Naive thymus-derived CD4-positive, alpha-beta T cell (primary cell): ENCODE measurements at places on chromosomes 5 and 9. TPM values are rescaled to one million over a fixed set of nuclear protein-coding genes. Genes with fewer than 3 reads are reported as not detected.
A peak's percentile ranks its signal among the peaks of the same experiment; 100 is the strongest.

- no peak for DNase-seq
Measured at GRCh38 chr9:123174887-123175518, 93.4 kb downstream of the STRBP start.

GRCh38 chr5:31855134-31856040 is 216.5 kb downstream of the PDZD2 start:
- DNase-seq, result peak; percentile 47

GRCh38 chr9:125341566-125341965 is 79.9 kb downstream of the GAPVD1 start:
- DNase-seq, result no peak

DNA sequence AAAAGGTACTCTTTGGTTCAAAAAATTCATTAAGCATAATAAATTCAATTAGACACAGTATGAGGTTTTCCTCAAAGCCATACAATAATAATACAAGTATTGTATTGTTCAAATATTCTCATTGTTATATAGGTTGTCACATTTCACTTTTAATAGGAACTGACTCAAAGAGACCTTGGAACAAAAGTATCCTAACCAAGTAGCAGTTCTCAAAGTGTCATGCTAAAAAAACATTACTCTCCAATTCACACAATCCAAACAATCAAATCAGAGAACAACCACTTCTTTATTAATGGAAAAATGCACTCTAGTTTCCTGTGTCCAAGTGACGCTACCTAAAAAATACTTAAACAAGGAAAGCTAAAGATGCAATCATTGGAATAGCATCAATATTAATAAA is 115.4 kb downstream of the DENND1A start:
- no peak for DNase-seq

GRCh38 chr5:141001844-141002604 is 35.7 kb downstream of the PCDHAC2 start:
- DNase-seq, result peak; percentile 2

- DNase-seq, result no peak
Measured at GRCh38 chr9:86093788-86094555, 5.4 kb downstream of the GOLM1 start.

DNA sequence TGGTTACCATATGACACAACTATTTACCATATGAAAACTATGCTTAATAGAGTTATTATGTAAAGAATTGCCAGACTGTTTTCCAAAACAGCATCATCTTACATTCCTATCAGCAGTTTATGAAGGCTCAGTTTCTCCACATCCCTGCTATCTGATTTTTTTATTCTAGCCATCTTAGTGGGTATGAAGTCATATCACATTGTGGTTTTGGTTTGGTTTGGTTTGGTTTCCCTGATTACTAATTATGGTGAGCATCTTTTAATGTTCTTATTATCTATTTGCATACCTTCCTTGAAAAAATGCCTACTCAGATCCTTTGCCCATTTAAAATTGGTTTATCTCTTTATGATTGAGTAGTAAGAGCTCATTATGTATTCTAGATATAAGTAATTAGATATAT is 199.4 kb upstream of the NFIL3 start:
- no peak for DNase-seq

DNA sequence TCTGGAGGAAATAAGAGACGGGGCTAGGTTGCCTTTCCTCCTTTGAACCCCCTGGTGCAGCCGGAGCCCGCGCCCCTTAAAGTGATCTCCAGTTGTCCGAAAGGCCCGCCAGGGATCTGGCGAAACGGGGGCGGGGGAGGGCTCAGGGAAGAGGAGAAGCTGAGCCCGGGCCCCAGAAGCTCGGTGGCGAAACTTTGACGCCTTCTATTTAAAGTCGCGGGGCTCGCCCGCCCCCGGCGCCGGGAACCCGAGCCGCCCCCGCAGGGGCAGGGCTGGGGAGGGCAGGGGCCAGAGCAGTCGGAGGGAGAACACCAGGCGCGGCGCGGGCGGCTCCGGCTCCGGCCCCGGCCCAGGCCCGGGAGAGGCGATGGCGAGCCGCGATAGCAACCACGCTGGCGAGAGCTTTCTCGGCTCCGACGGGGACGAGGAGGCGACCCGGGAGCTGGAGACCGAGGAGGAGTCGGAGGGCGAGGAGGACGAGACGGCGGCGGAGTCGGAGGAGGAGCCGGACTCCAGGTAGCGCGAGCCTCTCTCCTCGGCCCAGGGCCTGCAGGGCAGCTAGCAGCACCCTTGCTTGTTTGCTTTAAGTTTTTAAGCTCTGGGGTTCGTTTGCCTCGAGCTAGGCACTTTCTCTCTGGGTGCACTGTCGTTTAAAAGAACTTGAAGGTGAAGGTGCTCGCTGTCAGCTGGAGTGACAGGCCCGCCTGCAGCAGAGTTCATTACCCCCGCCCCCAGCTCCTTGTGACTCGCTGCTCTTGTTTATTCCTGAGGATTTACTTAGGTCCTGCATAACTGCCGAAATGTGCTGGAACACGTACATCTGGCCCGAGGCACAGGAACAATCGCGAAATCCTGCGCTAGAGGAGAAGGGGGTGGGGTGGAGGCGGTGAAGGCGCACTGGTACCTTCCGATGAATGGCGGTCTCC is at the start of gene CMYA5:
Gene CMYA5 (plus strand): TSS at position 296 of the 926 bp plus-strand sequence. CDS start 72 bp downstream, at position 368.
- no peak for DNase-seq

DNA sequence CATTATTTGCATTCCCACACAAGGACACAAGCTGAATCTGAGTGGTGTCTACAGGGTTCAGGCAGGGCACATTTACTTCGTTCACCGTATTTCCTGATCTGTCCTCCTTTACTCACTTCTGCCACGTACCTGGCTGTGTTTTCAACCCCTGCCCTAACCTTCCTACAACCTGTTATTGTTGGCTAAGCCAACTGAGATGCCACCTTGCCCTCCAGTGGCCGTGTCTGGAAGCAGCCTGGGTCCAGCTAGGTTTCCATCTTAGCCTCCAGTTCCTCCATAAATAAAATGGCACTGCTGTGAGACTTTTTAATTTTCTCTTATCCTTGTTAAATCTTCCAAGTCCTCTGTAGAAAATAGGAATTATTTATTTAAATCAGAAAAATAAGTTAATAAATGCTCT is 64.8 kb downstream of the ATP10B start:
- DNase-seq, result no peak

- no peak for DNase-seq
Measured at GRCh38 chr5:158910782-158911692, 188.7 kb downstream of the EBF1 start.

Gene PCDHGA11
- polyA plus RNA-seq, result not detected

Gene HAND1
- polyA plus RNA-seq, result not detected
